ENCODE measurements at places on chromosomes 6 and 20. TPM values are rescaled to one million over a fixed set of nuclear protein-coding genes. Genes with fewer than 3 reads are reported as not detected.

MRAP2 gene
- 7.4 TPM for total RNA-seq

DNA sequence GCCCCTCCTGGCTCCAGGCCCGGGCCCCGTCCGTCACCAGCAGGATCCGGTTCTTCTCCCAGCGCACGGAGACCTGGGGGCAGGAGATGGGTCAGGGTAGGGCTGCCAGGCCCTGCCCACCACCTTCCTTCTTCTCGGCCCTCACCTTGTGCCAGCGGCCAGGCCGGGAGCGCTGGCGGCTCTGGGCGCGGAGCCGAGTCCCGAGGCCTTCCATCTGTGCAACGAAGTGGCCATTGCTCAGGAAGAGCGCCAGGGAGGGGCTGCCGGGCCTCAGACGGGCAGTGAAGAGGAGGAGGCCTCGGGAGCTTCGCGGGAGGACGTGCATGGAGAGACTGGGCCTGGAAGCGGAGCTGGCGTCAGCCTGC is 7.9 kb downstream of the ADRM1 start:
- no peak for DNase-seq

- no peak for DNase-seq
These were observed 124.1 kb upstream of the DST start for GRCh38 chr6:56766806-56767178.

DNA sequence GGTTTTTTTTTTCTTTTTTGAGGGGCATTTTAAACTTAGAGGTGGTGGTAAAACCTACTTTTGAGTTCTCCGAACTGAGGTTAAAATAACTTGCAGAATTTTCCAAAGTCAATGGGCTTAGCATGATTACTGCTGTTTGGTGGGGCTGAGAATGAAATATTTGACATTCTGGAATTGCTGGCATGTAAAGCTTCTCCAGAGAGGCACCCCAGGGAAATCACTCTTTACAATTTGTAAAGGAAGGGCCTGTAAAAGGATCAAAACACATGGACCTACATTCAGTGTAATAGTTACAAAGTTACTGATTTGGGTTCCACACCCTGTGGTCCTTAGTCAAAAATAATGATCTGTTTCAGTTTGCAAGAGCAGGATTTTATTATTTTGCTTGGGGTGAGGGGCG is 5.5 kb downstream of the FAM217B start:
- no peak for DNase-seq

DNA sequence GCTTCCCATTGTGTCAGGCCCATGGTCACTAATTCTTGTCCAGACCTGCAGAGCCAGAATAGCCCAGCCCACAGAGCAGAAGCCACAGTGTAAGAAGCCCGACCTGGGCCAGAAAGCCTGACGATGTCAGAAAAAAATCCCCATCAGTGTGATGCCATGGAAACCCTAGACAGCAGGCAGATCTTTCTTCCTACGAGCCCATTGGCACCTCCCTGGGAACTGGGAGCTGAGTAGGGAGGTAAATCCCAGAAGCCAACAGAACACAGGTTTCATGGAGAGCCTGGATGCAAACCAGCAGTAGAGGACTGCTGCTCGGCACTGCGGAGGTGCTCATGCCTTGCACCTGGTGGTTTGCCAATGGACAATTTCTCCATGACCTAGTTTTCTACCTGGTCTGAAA is 82.2 kb upstream of the SLC22A16 start:
- no peak for DNase-seq

- DNase-seq, result no peak
These were observed 75.9 kb downstream of the ATG5 start for GRCh38 chr6:106249658-106250057.

DNA sequence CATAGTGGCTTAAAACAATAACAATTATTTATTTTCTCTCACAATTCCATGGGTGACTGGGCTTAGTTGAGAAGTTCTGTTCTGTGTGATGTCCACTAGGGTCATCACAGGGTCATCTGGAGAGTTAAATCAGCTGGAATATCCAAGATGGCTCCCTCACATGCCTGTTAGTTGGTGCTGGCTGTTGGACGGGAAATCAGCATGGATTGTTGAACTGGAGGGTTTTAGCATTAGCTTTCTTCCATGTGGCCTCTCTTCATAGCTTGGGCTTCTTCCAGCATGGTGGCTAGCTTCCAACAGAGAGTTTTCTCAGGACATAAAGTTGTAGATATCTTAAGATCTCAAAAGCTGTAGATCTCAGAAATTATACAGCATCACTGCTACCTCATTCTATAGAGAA is 19.6 kb downstream of the MARCKS start:
- DNase-seq, result no peak

- DNase-seq, result no peak
These were observed 50.0 kb upstream of the DST start for GRCh38 chr6:56692523-56693245.

DNA sequence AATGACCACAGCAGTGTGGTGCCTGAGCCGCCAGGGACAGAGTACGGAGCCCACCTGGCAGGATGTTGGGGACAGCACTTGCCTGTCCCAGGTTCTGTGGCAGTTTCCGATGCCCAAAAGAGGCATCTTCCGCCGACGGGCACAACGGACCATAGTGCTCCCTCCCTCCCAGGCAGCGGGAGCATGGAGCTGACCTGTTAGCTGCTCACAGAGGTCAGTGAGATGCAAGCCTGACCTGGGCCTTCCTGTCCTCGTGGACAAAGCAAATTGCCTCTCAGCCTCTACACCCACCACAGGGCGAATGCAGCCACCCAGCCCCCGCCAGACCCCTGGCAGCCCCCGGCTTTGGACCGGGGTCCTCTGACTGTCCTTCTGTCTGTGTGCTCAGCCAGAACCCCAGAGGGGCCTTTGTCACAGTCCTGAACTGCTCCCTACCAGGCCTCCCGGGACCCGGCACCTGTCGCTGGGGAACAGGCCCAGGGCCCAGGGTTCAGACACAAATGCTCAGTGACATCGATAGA is 16.2 kb upstream of the FRMD1 start:
- no peak for DNase-seq

DNA sequence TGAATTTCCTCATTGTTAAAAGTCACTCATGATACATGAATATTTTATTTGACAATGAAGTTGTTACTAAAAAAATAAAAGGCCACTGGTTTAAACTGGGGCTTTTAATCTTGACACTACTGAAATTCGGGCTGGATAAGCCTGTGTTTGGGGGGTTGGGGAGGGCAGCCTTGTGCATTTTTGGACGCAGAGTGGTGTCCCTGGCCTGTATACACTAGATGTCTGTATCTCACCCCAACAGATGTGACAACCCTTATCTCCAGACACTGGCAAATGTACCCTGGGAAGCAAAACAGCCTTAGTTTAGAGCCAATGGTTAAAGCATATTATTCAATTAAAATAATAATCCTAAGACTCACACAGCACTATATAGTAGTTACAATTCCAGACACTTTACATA is 24.8 kb downstream of the MAN1A1 start:
- no peak for DNase-seq

DNA sequence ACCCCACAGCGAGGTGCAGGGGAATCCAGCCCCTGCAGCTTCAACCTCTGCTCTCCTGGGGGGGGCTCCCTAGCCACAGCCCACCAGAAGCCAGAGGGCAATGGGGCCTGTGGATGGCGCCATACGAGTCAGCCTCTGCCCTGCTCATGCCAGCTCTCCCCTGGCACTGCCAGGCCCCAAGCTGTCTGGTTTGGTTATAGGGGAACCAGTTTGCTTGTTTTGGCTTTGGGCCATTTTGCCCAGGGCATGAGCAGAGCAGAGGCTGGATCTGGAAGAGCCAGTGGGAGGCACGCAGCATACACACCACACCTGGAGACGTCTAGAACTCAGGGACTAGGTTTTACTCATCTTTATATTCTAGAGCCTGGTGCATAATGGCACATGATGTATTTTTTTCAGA is 66.7 kb upstream of the SLC22A16 start:
- DNase-seq, result no peak

GRCh38 chr20:32638848-32639247 is 34.9 kb downstream of the C20orf203 start:
- DNase-seq, result no peak

DNA sequence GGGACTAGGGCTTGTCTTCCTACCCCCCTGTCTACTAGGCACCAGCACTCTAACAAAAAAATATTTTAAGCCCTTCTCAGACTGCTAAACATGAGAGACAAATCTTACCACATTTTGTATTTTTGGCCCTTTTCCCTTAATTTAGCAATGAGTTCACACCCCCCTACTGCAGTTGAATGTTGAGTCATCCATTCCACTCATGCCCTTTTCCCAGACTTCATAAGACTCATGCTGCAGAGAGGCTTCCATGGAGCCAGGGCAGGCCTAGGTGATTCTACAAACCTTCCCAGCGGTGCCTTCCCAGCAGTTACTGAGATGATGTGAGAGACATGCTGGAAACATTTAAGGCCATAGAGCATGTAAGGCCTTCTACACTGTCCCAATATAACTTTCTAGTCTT is 53.9 kb downstream of the PXDC1 start:
- DNase-seq, result no peak

GRCh38 chr6:127914240-127914639 is 13.4 kb upstream of the THEMIS start:
- no peak for DNase-seq
